Stimulated activated CD4-positive, alpha-beta T cell treated with anti-CD3 and anti-CD28 coated beads, TNF-alpha, amount 100 ng/mL, for 4 hours (primary cell): ENCODE measurements at places on chromosomes 6 and 20.

GRCh38 chr6:30818391-30818841, 65.9 kb upstream of the DDR1 start:
- no peak for DNase-seq

GRCh38 chr20:62938105-62938888, at the start of gene GID8:
Gene GID8, plus strand, starts transcription at chr20:62938147. Its CDS starts 3,356 bp downstream, at chr20:62941503.
- peak; percentile 42 for DNase-seq

GRCh38 chr6:143079325-143079640, 18.6 kb downstream of the AIG1 start:
- no peak for DNase-seq

- no peak for DNase-seq
Measured at GRCh38 chr6:93219447-93219846, 199.9 kb downstream of the EPHA7 start.

GRCh38 chr6:128138694-128139093, 237.8 kb upstream of the THEMIS start:
- no peak for DNase-seq

DNA sequence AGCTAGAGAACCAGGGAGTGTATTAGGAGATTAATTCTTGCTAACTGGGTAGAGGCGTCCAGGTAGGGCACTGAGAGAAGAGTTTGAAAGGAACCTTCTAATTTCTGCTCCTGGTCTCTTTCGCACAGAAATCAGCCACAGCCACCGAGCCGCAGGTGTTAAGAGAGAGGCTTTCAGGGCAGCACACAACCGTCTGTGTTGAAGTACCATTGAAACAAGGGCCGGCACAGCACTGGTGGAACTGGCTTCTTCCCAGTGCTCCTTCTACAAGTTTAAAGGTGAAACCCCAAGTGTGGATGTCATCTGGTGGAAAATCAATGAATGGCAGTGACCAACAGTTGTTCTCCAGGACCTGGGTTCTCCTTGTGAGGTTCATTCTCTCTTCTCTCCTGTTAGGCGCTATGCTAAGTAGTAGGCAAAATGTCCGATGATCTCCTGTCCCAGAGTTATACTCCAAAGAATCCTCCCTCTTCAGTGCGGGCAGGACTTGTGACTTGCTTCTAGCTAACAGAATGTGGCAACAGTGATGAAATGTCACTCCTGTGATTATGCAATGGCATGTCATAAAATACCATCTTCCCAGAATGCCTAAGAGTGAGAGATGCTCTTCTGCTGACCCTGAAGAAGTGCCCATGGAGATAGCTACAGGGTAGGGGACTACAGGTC, 15.0 kb upstream of the RIN2 start:
- DNase-seq, result no peak
